ENCODE measurements at places on chromosomes 12 and 14. TPM values are rescaled to one million over a fixed set of nuclear protein-coding genes. Genes with fewer than 3 reads are reported as not detected.

SLC5A8 gene
- total RNA-seq = not detected

ALDH1L2 gene
- 5.7 TPM for total RNA-seq

KRT3 gene
- not detected for total RNA-seq

TMTC1 gene
- total RNA-seq = not detected

MYRFL gene
- total RNA-seq = not detected

INHBC gene
- total RNA-seq = not detected

TAS2R43 gene
- total RNA-seq = 0.30 TPM

TMEM117 gene
- 2.8 TPM for total RNA-seq

Measured in activated naive CD4-positive, alpha-beta T cell treated with anti-CD3 and anti-CD28 coated beads, Interleukin-2, amount 50 U/mL, for 72 hours (primary cell).